ENCODE measurements at places on chromosomes 2 and 18.
A peak's percentile ranks its signal among the peaks of the same experiment; 100 is the strongest.

GRCh38 chr18:24136967-24137373 lies 1.9 kb upstream of the CABYR start:
- DNase-seq = peak; percentile 21

- peak; percentile 60 for DNase-seq
Observed at GRCh38 chr2:190996338-190996946, 17.5 kb downstream of the STAT1 start.

- no peak for DNase-seq
Observed at GRCh38 chr2:100143286-100143685, 896 bp upstream of the AFF3 start.

DNA sequence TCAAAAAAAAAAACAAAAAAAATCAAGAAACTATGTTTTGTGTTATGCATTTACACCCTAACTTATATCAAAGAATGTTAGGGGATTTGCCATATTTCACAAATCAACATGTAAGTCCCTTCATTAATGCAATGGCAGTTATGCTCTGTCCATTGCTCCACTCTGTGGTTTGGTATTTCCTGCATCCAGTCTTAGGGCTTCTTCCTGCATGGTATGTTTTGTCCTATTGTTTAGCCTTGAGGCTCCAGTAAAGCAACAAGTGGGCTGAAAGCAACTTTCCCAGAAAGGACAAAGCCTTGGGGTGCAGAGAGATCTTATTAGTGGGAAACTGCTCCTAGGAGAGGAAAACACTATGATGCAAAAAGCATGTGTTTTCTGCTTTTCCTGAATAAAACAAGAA lies 474.1 kb downstream of the IRS1 start:
- peak; percentile 17 for DNase-seq

DNA sequence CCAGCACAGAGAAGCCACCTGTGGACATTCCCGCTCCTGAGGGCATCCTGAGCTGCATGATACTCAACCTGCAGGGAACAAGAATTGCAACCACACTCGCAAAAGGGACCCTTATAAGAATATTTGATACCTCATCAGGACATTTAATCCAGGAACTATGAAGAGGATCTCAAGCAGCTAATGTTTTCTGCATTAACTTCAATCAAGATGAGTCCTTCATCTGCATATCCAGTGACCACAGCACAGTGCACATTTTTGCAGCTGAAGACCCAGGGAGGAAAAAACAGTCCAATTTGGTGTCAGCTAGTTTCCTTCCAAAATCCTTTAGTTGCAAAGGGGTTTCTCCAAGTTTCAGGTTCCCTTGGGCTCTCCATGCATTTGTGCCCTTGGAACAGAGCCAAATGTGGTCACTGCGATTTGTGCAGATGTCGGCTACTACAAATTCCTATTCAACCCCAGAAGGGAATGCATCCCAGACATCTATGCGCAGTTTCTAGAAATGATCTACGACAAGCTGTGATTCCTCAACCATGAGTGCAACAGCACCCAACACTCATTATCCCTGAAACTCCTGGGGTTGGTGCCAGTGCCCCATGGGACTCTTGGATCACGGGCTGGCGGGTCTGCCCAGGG lies 23.3 kb upstream of the FHOD3 start:
- no peak for DNase-seq

GRCh38 chr2:61660511-61661388 lies 122.6 kb upstream of the XPO1 start:
- peak; percentile 48 for DNase-seq

Measured in choroid plexus epithelial cell (primary cell).